ENCODE measurements at places on chromosomes 7 and 10. TPM values are rescaled to one million over a fixed set of nuclear protein-coding genes. Genes with fewer than 3 reads are reported as not detected.

Gene SPDYE18
- 0.96 TPM for total RNA-seq

Gene ANKRD22
- total RNA-seq, result 0.24 TPM

Gene ADRB1
- not detected for total RNA-seq

Gene CADPS2
- not detected for total RNA-seq

Gene TAS2R3
- total RNA-seq, result 1.8 TPM

Gene SPDYE2B
- total RNA-seq, result not detected

Gene SMKR1
- total RNA-seq, result 4.0 TPM

Gene DNA2
- total RNA-seq, result 40.3 TPM

Gene ARMC3
- not detected for total RNA-seq

Gene TMEM168
- total RNA-seq, result 25.6 TPM

Gene SLC26A3
- total RNA-seq, result not detected

Gene CTAGE15
- not detected for total RNA-seq

Gene FAM241B
- total RNA-seq, result 10.9 TPM

Gene PIK3AP1
- total RNA-seq, result 5.1 TPM

Gene BLNK
- total RNA-seq, result not detected

Gene RNLS
- total RNA-seq, result 6.2 TPM

Gene ASB10
- not detected for total RNA-seq

Gene IFT22
- 4.7 TPM for total RNA-seq

Gene DYNC1I1
- total RNA-seq, result not detected

Gene HOXA9
- not detected for total RNA-seq

Gene ZNF680
- 15.4 TPM for total RNA-seq

Gene MRLN
- total RNA-seq, result not detected

Gene ZNF804B
- not detected for total RNA-seq

Gene GLRX3
- total RNA-seq, result 58.5 TPM

Gene ABCB4
- total RNA-seq, result 0.07 TPM

Gene LRMDA
- not detected for total RNA-seq

Gene PRR15
- not detected for total RNA-seq

Gene EGFR
- total RNA-seq, result 0.09 TPM

Gene ENO4
- not detected for total RNA-seq

Gene MMP21
- total RNA-seq, result not detected

Gene RBM20
- 0.72 TPM for total RNA-seq

Gene UCN3
- total RNA-seq, result not detected

Gene HOXA3
- total RNA-seq, result not detected

Gene NRG3
- total RNA-seq, result not detected

Gene NPY4R
- not detected for total RNA-seq

Gene TAS2R41
- total RNA-seq, result not detected

Gene SPDYE8
- not detected for total RNA-seq

Gene SP8
- not detected for total RNA-seq

Gene LAMB1
- total RNA-seq, result 0.10 TPM

Gene ZNF25
- 7.5 TPM for total RNA-seq

Gene HIPK2
- 28.7 TPM for total RNA-seq

Gene MYH16
- not detected for total RNA-seq

Gene GJD4
- total RNA-seq, result not detected

Gene RAMP3
- total RNA-seq, result 0.50 TPM

Gene PIK3CG
- total RNA-seq, result 10.2 TPM

Gene TEX36
- not detected for total RNA-seq

Gene CCDC3
- total RNA-seq, result 1.5 TPM

Gene SEMA3C
- total RNA-seq, result not detected

Gene FRA10AC1
- total RNA-seq, result 40.7 TPM

Gene TRIM74
- total RNA-seq, result 1.8 TPM

Gene CNPY1
- not detected for total RNA-seq

Gene WNT8B
- total RNA-seq, result 0.22 TPM

Gene SFMBT2
- total RNA-seq, result 28.2 TPM

Gene FGF8
- total RNA-seq, result 0.43 TPM

Gene TACR2
- not detected for total RNA-seq

Gene NEUROD6
- total RNA-seq, result not detected

Gene NPSR1
- not detected for total RNA-seq
